ENCODE measurements at places on chromosomes 11 and 22. TPM values are rescaled to one million over a fixed set of nuclear protein-coding genes. Genes with fewer than 3 reads are reported as not detected.

- no peaks in the 10 kb centered on the region for H3K4me1 ChIP-seq
- no peak overlapping the region for H3K27ac ChIP-seq
- no peaks in the 10 kb centered on the region for H3K36me3 ChIP-seq
- H3K4me3 ChIP-seq = no peak overlapping the region
Measured at GRCh38 chr11:70233962-70234361, 30.9 kb downstream of the FADD start.

GRCh38 chr11:117992620-117993019, 6.4 kb downstream of the IL10RA start:
- H3K4me3 ChIP-seq = no peak overlapping the region
- no peak for DNase-seq
- no peaks in the 10 kb centered on the region for H3K36me3 ChIP-seq
- H3K27me3 ChIP-seq = peaks cover 14% of the 10 kb centered on the region

Gene RFPL1
- total RNA-seq = not detected

Gene KDELR3
- 14.9 TPM for total RNA-seq

Gene SAA4
- not detected for total RNA-seq

GRCh38 chr11:75261902-75262361, 21.4 kb downstream of the TPBGL start:
- H3K4me3 ChIP-seq = no peak overlapping the region
- no peak overlapping the region for H3K27ac ChIP-seq
- peaks cover 12% of the 10 kb centered on the region for H3K27me3 ChIP-seq
- DNase-seq = peak; percentile 62
- no peaks in the 10 kb centered on the region for H3K4me1 ChIP-seq
- peaks cover 21% of the 10 kb centered on the region for H3K36me3 ChIP-seq

DNA sequence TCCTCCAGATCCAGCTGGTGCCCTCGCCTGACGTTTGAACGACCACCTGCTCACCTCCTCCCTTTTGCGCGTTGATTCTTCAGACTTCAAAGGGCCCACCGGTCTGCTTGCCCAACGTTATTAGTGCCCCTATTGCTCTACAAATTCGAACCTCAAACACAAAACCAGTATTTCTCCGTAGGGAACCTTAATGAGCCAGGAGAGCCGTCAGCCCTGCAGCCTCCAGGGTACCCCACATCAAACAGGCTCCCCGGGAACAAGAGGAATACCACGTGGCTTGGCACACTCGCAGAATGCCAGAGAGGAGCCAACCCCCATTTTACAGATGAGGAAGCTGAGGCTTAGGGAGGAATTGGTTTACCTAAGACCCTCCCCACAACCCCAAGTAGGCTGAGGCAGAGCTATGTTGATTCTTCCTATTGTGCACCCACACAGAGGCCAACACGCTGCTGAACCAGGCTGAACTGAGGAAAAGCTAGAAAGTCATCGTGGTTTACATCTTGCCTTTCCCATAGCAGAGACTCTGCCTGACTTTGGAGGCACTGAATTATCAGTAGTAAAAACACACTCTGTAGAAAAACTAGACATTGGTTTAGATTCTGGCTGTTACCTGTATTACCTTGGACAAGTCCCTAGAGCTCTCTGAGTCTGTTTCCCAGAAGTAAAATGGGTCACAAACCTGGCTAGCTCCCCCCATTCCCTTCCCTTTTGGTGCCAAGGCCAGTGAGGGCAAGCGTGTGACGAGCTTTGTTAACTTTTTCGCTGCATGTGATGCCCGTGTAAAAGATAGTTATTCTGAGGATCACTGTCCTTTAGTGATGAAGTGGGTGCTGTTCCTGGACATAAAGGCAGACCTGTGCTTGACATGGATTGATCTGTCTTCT, 764 bp downstream of the TKFC start:
- peak overlapping the region; percentile 89 for H3K27ac ChIP-seq
- H3K36me3 ChIP-seq = peaks cover 28% of the 10 kb centered on the region
- no peak for DNase-seq
- peaks cover 5% of the 10 kb centered on the region for H3K4me1 ChIP-seq
- H3K4me3 ChIP-seq = peak overlapping the region; percentile 99

DNA sequence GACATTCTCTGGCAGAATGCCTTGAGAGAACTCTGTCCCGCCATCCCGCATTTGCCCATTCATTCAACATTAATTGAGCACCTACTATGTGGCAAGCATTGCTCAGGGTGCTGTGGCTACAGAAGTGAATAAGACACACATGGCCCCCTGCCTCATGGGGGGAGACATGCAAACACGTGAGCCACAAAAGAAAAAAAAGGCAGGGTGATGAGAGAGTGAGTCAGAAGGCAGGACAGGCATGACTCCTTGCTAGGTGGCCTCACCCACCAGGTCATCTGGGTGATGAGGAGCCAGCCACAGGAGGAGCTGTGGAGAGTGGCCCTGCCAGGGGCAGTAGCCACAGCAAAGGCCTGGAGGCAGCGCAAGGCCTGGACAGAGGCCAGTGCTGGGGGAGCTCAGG, 4.9 kb downstream of the CHRM4 start:
- H3K36me3 ChIP-seq = peaks cover 12% of the 10 kb centered on the region
- peaks cover 70% of the 10 kb centered on the region for H3K27me3 ChIP-seq
- peaks cover 21% of the 10 kb centered on the region for H3K4me1 ChIP-seq
- no peak overlapping the region for H3K4me3 ChIP-seq
- H3K27ac ChIP-seq = no peak overlapping the region

Gene OR52I2
- total RNA-seq = not detected

GRCh38 chr22:28002863-28003565, 84.0 kb upstream of the PITPNB start:
- H3K4me3 ChIP-seq = no peak overlapping the region
- no peaks in the 10 kb centered on the region for H3K36me3 ChIP-seq
- H3K27me3 ChIP-seq = no peaks in the 10 kb centered on the region
- H3K27ac ChIP-seq = no peak overlapping the region
- DNase-seq = no peak

GRCh38 chr11:64763526-64764039, 3.8 kb upstream of the PYGM start:
- H3K27me3 ChIP-seq = no peaks in the 10 kb centered on the region
- H3K4me1 ChIP-seq = peaks cover 16% of the 10 kb centered on the region
- peak overlapping the region; percentile 77 for H3K27ac ChIP-seq
- H3K36me3 ChIP-seq = peaks cover 56% of the 10 kb centered on the region

GRCh38 chr22:23786752-23787599, at the start of gene SMARCB1:
SMARCB1 (plus strand) TSS chr22:23786966; CDS start chr22:23787170, 204 bp downstream.
- peak; percentile 95 for DNase-seq
- H3K36me3 ChIP-seq = peaks cover 8% of the 10 kb centered on the region
- H3K27ac ChIP-seq = peak within 1 kb of the TSS; percentile 99
- no peaks in the 10 kb centered on the region for H3K27me3 ChIP-seq

All from endodermal cell (in vitro differentiated cells).